ENCODE measurements at places on chromosomes 7 and 10.

DNA sequence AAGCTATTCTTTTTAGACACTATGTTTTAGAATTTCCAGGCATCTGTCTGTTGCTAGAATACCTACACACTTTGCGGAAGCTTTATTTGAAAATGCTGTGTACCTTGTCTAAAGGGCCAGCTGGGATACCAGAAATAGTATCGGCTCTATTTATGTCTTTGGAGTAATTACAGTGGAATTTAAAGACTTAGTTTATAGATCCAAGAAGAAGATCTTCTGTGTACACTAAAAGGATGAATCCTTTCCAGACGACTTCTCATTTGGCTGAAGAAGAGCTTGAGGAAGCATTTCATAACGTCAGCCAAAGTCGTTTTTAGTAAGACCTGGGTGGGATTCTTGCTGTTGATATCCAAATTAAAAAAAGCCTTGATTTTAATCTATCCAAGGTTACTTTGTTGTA lies 365.9 kb downstream of the INHBA start:
- no peak for DNase-seq

DNA sequence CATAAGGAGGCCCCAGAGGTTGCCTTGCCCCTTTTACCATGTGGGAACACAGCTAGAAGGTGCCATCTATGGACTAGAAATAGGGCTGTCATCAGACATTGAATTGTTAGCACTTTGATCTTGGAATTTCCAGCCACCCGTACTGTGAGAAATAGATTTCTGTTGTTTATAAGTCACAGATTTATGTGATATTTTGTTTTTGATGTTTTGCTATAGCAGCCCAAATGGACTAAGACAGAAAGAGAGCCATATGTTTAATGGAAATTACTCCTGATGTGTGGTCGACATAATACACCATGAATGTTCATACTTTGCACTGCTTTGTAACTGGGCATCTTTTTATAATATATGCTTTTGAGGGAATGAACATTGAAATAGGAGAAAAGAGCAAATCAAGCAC lies 302.2 kb downstream of the BBS9 start:
- no peak for DNase-seq

- no peak for DNase-seq
Observed at GRCh38 chr7:117195361-117196029, 127.4 kb downstream of the WNT2 start.

DNA sequence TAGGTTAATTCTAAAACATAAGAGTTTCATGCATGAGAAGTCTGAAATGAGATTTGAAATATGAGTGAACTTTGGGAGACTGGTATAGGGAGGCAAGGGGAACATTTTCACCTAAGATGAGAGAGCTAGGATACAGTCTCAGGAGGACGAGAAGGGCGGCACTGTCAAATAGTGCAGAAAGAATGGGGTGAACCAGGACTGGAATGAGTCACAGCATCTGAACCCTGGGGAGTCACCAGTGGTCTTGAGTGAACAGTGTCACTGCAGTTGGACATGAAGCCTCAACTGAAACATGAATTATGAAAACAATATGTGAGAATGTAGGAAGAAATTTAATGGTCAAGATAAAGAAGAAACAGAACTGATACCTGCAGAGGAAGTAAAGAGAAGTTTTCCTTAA lies 33.8 kb downstream of the GNG11 start:
- DNase-seq: no peak

GRCh38 chr10:24239289-24240040 lies 30.5 kb downstream of the KIAA1217 start:
- DNase-seq: no peak

GRCh38 chr7:23235813-23236221 lies 10.8 kb upstream of the GPNMB start:
- DNase-seq: peak; percentile 96

DNA sequence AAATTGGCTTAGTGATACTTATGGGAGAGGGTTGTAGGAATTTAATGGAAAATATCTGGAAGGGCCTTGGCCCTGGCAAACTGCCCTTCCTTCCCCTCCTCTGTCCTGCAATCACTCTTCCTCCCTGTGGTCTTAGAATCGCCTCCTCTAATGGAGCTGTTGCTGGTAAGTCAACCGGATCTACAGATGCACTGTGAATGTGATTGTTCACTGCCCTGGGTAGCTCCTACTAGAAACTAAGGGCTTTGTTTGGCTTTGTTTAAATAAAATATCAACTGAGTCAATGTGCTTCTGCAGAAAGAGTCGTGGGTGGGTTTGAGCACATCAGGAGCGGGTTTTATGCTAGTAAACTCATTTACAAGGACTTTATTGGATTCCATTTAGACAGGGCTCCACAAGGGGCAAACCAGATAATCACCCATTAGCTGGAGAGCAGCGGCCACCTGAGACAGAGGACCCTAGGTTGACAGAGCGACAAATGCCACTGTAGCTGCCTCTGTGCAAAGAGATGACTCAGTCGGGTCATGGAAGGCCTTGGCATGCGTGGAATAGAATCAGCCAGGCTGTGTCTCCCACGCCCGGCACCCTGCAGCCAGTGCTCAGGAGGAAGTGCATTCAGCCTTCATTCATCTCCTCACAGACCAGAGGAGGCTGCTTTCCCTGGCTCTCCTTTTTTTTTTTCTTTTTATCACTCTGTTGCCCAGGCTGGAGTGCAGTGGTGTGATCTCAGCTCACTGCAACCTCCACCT lies 97.9 kb downstream of the GAD2 start:
- no peak for DNase-seq

DNA sequence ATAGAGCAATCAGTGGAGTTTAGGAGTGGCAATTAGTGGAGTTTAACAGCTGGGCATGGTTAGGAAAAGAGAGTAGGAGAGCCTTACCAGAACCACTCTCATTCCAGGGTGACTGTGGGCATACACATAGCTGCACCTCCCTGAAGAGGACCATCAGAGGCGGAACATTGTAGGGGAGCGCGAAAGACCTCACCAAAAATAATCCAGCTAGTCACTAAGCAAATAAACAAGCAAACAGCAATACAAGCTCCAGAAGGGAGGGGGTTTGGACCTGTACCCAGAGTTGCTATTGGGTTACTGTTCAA lies 4.1 kb upstream of the NACAD start:
- no peak for DNase-seq

DNA sequence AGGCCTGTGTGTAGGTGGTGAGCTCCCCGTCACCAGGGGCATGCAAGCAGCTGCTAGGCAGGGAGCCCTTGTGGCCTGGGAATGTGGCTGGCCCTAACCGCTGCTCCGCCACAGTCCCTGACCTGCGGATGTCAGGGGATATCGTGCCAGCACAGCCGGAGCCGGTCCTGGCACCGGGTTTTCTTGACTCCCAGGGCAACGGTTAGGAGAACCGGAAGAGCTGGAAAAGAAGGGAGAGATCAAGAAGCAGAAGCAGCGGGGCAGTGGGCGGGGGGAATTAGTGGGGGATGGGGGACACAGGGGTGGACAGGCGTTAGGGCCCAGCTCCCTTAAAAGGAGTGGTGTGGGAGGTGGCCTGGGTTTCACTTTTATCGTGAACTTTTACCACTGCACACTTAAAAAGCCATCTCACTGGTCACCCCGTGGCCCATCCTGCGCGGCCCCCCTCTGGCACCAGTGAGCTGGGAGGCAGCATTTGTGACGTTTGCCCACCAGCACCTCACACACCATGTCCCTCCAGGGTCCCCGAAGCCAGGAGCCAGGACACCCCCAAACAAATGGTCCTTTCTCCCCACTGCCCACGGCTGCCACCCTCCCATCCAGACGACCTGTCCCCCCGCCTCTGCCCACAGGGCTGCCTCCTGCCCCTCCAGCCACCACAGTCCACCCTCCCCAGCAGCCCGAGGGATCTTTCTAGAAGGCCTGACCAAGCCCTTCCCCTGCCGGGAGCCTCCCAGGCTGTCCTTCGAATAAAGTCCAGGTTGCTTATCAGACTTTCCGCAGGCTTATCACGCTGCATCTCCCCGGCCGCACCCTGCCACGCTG lies 1.8 kb upstream of the MICALL2 start:
- DNase-seq: no peak

DNA sequence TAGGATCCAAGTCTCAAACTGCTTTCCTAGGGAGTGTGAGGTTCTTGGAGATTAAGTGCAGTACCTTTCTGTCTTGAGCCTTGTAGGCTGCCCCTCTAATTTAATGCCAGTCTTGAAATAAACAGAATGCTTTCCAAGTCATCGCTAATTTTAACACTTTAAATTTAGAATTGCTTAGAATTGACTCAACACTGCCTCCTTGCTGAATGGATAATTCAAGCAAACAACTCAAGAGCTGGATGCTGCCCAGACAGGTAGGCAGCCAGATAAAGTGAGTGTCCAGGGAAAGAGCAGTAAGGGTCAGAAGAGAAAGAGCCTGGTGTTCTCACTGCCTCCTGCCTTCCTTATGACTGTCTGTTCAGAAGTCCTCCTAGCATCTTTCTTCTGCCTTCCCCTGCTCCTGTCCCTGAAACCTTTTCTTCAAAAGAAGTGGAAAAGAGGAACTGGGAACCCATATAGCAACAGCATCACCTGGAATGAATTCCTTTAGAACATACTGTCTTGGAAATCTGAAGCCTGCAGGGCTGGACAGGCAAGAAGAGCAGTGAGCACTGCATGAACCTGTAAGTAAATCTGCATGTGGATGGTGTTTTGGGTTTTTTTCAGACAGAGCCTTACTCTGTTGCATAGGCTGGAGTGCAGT lies 3.1 kb upstream of the GOT1 start:
- no peak for DNase-seq

DNA sequence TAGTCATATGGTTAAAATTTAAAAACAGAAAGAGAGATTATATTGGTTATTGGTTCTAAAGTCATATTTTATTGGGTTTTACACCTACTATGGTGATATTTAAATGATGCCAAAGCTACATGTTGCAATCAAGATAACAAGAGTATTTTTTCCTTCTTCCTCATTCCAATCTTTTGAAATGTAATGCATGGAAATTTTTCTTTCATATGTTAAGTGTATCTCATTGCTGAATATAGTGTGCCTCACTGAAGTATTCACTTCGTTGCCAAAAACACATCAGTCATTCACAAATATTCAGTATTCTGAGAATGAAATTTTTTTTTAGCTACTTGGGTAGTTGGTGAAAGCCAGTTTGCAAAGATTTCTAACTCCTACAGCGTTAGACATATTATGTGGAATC lies 19.5 kb downstream of the HDAC9 start:
- DNase-seq: no peak

GRCh38 chr10:54234832-54235231 lies 566.2 kb downstream of the PCDH15 start:
- DNase-seq: no peak

- DNase-seq: no peak
Observed at GRCh38 chr7:15303357-15303756, 258.5 kb downstream of the AGMO start.

- no peak for DNase-seq
Observed at GRCh38 chr7:150570556-150571465, 3.6 kb downstream of the GIMAP4 start.

DNA sequence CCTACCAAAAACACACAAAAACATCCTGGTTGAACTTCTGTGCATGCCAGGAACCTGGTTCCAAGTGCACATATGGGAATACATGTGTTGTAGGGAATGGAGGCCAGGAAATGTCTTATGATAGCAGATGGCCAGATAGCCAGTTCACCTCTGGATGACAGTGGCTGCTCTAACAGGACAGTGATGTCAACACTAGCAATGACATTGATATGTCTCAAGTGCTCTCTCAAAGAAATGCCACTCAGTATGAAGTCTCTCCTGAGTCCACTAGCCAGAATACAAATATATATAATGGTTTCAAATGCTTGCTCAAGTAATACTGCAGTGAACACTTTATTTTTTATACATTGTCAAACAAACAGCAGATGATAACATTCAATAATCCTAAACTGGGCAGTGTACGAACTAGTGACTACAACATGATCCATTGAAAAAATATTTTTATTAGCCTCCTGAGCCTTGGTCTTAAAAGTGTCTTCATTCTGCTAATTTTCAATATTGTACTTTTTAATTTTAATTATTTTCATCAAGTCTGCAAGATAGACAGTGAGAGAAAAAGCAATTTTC lies 26.0 kb upstream of the PCDH15 start:
- DNase-seq: no peak

DNA sequence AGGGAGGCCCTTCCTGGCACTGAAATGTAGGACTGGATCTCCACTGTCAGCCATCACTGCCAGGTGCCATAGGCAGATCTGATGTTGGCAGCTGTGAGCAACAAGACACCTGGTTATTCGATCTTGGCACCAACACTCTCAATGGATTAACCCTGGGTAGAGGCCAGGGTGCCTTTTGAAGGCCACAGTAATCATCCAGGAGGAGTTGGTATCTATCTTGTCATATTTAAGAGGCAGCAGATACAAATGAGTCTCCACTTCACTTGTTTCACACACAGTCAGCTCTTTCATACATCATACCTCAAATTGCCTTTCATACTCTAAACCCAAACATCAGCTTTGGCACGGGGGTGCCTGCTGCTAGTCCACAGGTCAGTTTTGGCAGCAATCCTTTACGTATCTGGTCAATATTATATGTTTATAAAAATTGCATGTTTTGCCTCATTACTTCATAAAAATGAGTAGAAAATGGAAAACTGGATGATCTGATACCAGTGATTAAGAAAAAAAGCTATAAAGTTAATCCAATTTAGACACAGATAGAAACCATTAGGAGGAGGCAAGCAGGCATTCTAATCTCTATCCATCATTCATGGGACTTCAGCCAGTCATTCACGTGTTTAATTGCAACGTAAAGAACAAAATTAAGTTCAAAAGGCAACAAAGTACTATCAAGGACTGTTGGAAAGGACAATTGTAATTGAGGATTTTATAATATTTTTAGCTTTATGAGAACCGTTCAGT lies 12.7 kb upstream of the CACUL1 start:
- DNase-seq: no peak

GRCh38 chr7:135467207-135467711 lies 42.6 kb downstream of the CNOT4 start:
- DNase-seq: no peak

- DNase-seq: no peak
Observed at GRCh38 chr7:22895828-22896165, 73.1 kb upstream of the TOMM7 start.

GRCh38 chr10:133106516-133106915 lies 18.8 kb downstream of the ADGRA1 start:
- DNase-seq: no peak

- no peak for DNase-seq
Observed at GRCh38 chr7:103524042-103524907, 78.3 kb upstream of the SLC26A5 start.

- no peak for DNase-seq
Observed at GRCh38 chr10:109374215-109374614, 549.1 kb downstream of the XPNPEP1 start.

DNA sequence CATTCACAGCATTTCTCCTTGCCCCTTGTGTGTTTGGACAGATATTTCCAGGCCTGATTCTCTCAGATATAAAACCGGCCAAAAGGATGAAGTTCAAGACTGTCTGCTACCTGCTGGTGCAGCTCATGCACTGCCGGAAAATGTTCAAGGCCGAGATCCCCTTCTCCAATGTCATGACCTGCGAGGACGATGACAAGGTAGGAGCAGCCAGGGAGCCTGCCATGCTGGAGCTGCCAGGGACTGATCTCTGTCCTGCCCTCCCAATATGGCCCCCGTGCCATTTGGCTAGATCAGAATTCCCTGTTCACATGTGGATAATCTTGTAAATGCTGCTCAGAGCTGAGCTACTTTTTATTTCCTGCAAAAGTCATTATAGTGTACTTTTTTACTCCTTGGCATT lies 87.8 kb downstream of the ADCY1 start:
- no peak for DNase-seq

GRCh38 chr7:8303904-8304528 lies 42.0 kb upstream of the ICA1 start:
- DNase-seq: no peak
